Gastroesophageal sphincter (tissue), 4 donors: ENCODE measurements at places on chromosomes 4 and X. TPM values are rescaled to one million over a fixed set of nuclear protein-coding genes. Genes with fewer than 3 reads are reported as not detected.

DNA sequence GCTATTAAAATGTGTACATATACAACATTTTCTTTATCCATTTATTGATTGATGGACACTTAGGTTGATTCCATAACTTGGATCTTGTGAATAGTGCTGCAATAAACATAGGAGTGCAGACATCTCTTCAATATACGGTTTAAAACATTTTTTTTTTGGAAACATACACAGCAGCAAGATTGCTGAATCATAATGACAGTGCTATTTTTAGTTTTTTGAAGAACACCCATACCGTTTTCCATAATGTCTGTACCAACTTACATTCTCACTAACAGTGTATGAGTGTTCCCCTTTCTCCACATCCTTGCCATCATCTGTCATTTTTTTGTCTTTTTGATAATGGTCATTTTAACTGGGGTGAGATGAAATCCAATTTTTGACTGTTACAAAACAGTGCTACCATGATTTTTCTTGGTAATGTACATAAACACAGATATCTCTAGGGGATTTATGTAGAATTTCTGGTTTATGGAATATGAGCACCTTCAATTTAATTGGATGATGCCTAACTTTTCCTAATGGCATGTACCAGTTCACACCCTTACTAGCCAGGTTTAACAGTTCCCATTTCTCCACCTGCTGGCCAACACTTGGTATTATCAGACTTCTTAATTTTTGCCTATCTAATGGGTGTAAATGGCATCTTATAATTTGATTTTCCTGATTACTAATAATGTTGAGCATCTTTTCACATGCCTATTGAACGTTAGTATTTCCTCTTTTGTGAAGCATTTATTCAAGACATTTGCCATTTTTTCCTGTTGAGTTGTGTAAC is 21.0 kb upstream of the TMSB15B start:
- no peak for ATAC-seq

- ATAC-seq, result no peak
Measured at GRCh38 chrX:7254144-7254543, 106.2 kb upstream of the PUDP start.

GRCh38 chrX:37786624-37787422 is 7.0 kb downstream of the CYBB start:
- no peak for ATAC-seq

GRCh38 chr4:74013264-74013663 is 14.8 kb upstream of the CXCL5 start:
- no peak for ATAC-seq

- ATAC-seq, result no peak
Measured at GRCh38 chr4:81457921-81458520, 13.7 kb downstream of the RASGEF1B start.

- no peak for ATAC-seq
Measured at GRCh38 chr4:8540072-8540471, 40.1 kb upstream of the GPR78 start.

GRCh38 chrX:111492085-111492484 is 19.4 kb upstream of the SERTM2 start:
- no peak for ATAC-seq

DNA sequence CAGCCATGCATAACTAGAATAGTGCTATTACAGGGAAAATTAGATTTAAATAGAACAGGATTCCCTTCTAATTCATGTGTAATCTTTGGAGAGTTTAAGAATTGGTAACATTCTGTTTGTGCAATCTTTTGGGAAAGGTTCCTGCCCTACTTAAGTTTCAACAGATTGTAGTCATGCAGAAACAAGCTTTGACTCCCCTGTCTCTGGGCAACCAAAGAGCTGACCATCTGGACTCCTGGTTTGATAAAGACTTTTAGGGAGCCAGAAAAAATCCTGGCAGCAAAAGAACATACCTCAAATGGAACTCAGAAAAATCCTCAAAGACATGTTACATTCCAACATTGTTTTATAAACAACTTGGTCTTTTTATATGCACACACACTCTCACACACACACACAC is 191.1 kb upstream of the NEIL3 start:
- ATAC-seq, result peak; percentile 91

GRCh38 chrX:118530219-118530911 is 34.8 kb downstream of the DOCK11 start:
- peak; percentile 35 for ATAC-seq

DNA sequence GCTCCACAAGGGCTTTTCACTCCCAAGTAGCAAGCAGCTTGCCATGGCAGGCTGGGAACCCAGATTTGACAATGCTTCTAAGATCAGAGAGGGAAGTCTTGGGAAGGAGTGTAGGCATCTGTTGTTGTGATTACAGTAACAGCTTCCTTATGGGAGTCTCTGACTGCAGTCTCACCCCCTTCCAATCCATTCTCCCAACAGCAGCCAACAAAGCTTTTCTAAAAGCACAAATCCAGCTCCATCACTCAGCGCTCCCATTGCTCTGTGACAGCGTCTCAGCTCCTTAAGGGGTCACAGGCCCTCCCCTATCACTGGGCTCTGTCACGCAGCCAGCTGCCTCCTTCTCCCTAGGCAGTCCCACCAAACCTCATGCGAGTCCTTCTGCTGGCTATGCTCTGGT is 7.1 kb downstream of the IGFBP7 start:
- no peak for ATAC-seq

DNA sequence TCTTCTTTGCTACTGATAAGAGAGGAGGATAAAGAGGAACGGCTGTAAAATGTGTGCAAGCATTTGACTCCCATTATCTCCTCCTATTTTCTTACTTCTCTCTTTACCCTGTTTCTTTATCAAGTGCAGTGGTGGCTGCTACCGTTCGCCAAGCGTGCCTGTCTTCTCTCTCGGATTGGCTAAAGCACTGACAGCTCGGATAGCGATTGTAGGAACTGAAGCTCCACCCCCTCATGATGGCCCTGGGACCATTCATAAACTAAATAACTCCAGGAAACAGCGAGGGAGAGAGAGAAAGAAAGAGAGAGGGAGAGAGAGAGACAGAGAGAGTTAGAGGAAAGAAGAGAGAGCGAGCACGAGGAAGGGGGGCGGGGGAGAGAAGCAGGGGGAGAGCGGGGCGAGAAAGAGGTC is 305 bp upstream of the MAB21L2 start:
- ATAC-seq, result no peak

- ATAC-seq, result no peak
Measured at GRCh38 chr4:141713771-141714445, 77.5 kb downstream of the IL15 start.

DNA sequence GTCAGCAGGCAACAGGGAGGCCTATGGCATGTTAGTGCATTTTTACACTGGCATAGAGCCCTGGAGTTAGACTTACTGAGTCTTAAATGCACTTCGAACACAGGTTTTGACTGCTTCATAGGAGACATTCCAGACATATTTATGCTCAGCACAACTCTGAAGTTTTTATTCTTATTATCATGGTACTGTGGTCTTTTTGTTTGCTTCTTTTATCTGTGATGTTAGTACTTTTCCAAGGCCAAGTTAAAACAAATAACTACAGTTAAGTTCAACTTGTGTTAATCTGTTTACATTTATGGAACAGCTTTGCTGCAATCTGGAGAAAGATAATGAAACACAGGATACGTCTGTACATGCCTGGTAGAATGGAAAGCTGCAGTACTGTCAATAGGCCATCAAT is 76.5 kb downstream of the COL4A5 start:
- ATAC-seq, result no peak

The WDR17 gene
- total RNA-seq, result 14.6 TPM

The SMIM10 gene
- 11.5 TPM for total RNA-seq

The TMSB4X gene
- 3,654 TPM for total RNA-seq

The LIMCH1 gene
- total RNA-seq, result 82.9 TPM

The CLNK gene
- total RNA-seq, result not detected

The RAPGEF2 gene
- 49.5 TPM for total RNA-seq

The ABCG2 gene
- 5.0 TPM for total RNA-seq

The COL25A1 gene
- 0.62 TPM for total RNA-seq

The LETM1 gene
- total RNA-seq, result 29.2 TPM

The CT45A3 gene
- not detected for total RNA-seq

The NMU gene
- total RNA-seq, result not detected

The CXCL11 gene
- total RNA-seq, result not detected

The PF4V1 gene
- not detected for total RNA-seq
